ENCODE measurements at places on chromosomes 1 and 21.
A peak's percentile ranks its signal among the peaks of the same experiment; 100 is the strongest.

DNA sequence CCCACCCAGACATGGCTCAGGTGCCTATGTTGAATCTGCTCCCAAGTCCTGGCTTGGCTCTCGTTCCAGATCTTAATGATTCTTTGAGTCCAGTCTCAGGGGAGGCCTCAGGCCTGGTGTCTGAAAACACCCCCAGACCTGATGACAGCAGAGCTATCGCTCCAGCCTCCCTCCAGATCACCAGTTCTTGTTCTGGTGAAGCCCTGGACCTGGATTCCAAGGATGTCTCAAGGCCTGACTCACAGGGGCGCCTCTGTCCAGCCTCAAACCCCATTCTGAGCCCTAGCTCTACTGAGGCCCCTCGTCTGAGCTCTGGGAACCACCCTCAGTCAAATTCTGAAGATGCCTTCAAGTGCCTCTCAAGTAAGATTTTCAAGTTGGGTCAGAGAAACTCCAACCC is 11.4 kb downstream of the MROH7 start:
- no peak for DNase-seq

DNA sequence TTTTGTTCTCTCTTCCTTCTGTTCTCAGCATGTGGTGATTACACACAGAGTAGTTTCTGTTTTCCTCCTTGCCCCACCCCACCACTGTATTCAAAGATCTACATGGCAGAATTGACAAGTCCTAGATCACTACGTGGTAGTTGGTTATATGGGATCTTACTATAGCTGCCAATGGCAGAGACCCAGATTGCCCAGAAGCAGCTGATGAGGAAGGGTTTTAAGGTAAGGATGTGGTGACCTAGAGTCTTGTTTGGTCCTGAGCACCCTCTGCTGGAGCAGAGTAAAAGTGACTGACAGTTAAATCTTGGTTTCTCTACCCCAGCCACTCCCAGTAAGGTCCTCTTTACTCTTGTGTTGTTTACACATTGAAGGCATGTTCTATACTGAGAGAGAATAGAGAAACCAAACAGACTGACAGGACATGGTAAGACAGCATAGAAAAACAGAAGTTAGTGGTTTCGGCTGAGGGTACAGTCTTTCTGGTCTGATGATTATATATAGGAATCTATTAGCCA is 22.8 kb upstream of the STRIP1 start:
- no peak for DNase-seq

DNA sequence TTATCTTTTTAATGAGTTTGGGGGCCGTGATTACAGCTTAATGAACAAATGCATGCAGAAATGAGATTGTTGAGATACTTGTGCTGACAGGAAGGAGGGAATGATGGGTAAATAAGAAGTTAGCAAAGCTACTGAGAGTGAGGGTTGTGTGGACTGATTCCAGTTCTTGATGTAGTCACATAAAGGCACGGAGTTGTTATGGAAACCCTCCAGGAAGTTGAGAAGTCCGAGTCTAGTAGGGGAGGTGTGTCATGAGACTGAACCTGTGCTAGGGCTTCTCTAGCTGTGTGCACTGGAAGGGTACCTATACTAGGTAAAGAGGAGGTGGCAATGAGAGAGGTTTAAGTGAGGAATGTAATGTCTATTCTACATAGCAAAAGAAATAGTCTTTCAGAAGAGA is 475.7 kb downstream of the USP25 start:
- no peak for DNase-seq

DNA sequence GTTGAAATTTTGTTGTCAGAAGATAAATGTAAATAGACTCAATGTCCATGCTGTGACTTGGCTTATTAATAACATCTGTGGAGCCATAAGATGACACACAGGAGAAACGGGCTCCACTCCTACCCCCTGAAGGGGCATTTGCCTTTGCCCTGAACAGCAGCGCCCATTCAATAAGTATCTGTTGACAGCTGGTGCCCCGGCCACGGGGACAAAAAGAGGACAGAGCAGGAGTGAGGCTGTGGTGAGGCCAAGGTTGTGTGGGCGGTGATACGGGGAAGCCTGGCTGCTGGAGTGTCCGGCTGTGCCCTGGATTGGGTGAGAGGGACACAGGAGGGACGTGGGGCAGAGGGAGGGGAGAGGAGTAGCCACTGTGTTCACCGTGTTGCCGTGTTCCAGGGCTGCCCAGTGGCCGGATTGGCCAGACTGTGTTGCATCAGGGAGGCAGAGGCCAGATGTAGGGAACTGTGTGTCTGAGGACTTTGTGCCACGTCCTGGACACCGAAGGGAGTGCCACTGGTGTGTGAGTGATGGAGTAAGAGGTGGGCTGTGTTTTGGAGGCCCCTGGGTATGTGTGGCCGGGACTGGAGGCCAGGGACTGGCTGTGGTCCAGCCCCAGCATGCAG is 15.1 kb downstream of the PRMT2 start:
- DNase-seq = no peak

DNA sequence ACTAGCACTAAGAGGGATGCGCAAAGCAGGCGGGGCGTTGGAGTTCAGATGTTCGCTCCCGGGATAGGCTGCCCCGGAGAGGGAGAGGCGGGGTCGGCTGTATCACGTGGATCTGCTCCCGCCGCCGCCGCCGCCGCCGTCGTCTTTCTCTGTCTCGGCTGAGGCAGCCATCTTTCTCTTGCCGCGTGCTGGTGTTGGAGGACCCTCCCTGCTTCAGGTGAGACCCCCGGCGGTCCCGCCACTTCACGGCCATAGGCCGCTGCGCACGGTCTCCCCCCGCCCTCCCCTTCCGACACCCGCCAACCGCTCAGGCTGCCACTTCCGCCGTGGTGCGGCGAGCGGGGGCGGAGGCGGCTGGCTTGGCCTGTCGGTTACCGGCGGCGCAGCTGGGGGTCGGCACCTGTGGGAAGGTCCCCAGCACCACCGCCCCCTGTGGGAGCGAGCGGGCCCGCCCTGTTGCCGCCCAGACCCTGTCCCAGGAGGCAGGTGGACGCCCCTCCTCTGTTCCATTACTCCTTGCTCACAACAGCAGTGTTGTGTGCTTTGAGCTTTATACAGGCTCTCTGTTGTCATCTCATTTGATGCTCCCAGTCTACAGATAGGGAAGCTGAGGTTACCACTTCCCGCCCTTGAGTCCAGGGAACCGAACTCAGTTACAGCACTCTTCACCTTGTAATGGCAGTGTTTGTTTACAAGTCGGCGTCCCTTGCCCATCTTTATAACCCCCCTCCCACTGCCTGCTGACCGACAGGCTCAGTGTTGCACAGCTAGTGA is at the start of gene BTF3L4:
BTF3L4 (plus strand) TSS at position 133 of the 774 bp plus-strand sequence. CDS start 3,553 bp downstream, outside the sequence.
- DNase-seq = peak; percentile 21

GRCh38 chr1:158793604-158794003 is 12.6 kb upstream of the OR6N2 start:
- no peak for DNase-seq

DNA sequence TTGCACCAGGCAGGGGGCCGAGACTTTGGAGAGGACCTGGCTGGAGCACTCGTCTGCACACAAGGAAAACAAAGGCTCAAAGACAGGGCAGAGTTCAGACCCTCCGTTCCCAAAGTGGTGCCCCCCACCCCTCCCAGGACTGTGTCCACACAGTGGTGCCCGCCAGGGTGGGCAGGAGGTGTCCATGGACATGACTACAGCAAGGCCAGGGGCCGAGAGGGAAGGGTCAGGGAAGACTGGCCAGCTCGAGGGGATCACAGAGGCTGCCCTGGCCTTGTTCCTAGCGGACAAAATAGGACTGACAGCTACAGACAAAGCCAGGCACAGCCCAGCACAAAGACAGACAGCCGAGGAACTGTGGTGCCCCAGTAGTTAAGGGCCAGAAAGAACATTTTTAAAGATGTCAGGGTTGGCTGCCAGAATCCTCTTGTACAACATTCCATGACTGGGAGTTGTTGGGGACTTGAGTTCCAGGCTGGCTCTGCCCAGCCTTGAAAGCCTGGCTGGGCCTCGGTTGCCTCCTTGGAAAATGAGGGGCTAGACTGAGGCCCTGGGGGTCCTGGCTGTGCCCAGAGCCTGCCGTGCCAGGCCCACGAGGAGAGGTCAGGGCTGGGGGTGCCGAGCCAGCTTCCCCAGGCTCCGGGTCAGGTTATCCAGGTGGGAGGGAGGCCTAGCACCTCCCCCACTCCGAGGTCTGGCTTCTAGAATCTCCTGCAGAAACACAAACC is 63.7 kb downstream of the SLX9 start:
- DNase-seq = no peak

- no peak for DNase-seq
Measured at GRCh38 chr21:32946654-32947053, 79.1 kb upstream of the OLIG2 start.

DNA sequence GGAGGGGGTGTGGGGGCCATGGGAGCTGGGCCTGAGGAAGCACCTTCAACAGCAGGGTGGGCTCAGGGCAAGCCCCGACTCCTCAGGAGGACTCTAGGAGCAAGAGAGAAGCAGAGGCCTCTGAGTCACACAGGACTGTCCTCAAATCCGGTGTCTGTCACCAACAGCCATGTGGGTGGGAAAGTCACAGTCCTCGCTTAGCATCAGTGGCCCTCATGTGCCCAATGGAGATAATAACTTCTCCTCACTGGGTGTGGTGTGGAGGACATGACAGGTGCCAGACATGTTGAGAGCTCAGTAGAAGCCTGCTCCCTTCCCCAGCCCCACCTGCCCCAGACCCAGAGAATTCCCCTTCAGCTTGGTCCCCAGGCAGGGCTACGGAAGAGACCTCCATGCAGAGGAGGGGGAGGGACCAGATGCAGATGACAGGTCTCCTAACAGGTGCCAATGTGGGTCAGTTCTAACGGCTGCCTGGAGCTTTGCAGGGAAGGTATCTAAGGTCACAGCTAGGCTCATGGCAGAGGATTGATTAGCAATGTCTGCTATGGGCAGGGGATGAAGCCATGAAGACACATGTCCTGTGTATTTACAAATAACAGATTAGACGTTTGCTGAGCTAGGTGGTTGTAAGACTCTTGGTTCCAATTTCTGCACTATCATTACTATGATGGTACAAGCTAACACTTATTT is 30.2 kb downstream of the TTC39A start:
- no peak for DNase-seq

All from cortex of kidney (tissue), 1 donor.